ENCODE measurements at places on chromosomes 2 and 18.

GRCh38 chr2:208251098-208251497 lies 3.8 kb downstream of the IDH1 start:
- DNase-seq: no peak

- no peak for DNase-seq
These were observed 61.3 kb downstream of the GDF7 start for GRCh38 chr2:20728114-20728758.

GRCh38 chr2:170477630-170478029 lies 237.5 kb upstream of the SP5 start:
- DNase-seq: no peak

- DNase-seq: no peak
These were observed 47.5 kb upstream of the SPATS2L start for GRCh38 chr2:200258881-200259576.

GRCh38 chr18:67553437-67553836 lies 36.9 kb upstream of the DSEL start:
- no peak for DNase-seq

- no peak for DNase-seq
These were observed 84.5 kb downstream of the ADD2 start for GRCh38 chr2:70683455-70683854.

DNA sequence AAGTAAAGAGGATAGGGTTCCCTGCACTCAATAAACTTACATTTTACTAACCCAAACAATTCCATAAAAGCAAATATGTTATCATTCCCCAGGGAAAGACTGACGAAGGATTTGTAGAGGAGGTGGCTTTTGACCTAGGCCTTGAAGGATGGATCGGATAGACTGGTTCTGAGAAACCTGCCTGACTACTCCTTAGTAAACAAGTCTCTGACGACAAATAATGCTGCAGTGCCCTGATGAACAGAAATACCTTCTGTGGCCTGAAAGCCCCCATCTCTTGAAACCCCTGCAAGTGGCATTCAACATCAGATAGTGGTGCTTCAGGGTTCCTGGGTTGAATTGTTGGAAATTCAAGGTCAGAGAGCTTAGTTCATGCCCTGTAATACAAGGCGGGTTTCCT lies 19.2 kb downstream of the PRKCE start:
- no peak for DNase-seq

GRCh38 chr2:72827487-72827886 lies 1.7 kb upstream of the EXOC6B start:
- DNase-seq: no peak

- no peak for DNase-seq
These were observed 14.0 kb upstream of the ZNF396 start for GRCh38 chr18:35390951-35391700.

DNA sequence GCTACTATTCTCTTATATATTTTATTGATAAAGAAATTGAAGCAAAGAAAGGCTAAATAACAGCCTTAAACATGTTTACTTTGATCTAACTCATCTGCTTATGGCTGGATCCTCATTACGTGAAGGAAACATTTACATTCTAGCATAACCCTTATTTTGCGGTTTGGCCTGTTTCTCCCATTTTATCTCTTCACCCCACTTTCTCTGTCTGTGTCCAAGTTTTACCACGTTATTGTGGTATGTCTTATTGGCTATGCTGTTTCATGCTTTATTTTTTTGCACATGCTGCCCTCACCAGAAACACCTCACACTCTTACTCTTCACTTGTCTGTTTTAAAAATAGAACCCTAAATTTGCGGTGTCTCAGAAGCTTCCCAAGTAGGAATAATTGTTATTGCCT lies 78.5 kb downstream of the RPIA start:
- DNase-seq: no peak

- no peak for DNase-seq
These were observed 683 bp downstream of the PTRHD1 start for GRCh38 chr2:24792542-24792873.
